ENCODE measurements at places on chromosomes 1 and 21.

GRCh38 chr1:208108213-208108608 lies 136.0 kb downstream of the PLXNA2 start:
- DNase-seq = peak; percentile 57

- no peak for DNase-seq
Measured at GRCh38 chr1:99481391-99481996, 164.4 kb upstream of the PALMD start.

DNA sequence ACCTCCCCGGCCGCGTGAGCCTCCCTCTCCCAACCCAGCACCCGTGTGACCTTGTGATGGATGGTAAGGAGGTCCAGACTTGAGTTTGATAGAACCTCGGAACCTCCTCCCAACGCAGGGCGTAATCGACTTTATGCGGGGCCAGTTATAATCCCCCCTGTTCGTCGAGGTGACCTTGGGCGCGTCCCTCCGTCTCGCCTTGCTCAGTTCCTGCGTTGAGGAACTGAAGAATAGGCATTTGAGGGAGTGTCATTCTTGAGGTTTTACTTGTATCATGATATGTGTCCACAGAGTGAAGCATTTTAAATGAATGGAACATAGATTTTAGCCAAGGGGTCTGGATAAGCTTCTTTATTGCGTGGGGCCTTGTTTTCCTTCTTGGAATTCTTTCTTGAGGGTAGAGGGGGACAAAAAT lies 433 bp downstream of the TIMM17A start:
- no peak for DNase-seq

- DNase-seq = peak; percentile 41
Measured at GRCh38 chr1:3313576-3313950, 140.9 kb upstream of the ARHGEF16 start.

All from H54 (cell line).